Caki2 (cell line): ENCODE measurements at places on chromosomes 12 and 14. TPM values are rescaled to one million over a fixed set of nuclear protein-coding genes. Genes with fewer than 3 reads are reported as not detected.

DNA sequence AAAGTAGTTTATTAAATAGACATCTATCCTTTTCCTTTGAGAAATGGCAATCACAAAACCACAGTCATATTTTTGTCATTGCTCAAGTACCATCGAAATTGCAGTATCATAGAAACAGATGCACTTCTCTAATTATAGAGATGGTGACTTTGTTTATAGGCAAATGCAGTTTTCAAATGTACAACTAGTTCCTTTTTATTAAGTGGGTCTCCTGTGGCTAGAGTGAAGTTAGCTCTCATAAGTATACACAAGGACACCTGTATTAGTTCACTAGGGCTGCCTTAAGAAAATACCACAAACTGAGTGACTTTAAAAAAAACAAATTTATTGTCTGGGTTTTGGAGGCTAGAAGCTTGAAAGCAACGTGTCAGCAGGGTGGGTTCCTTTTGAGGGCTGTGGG, 62.8 kb downstream of the OTOGL start:
- no peak for DNase-seq

GRCh38 chr12:118288174-118288573, 84.5 kb downstream of the TAOK3 start:
- no peak for DNase-seq

GRCh38 chr12:53989227-53990113, 4.5 kb downstream of the HOXC10 start:
- no peak for DNase-seq

The CPNE6 gene
- 0.07 TPM in 1 of 2 replicates, not detected in the other for total RNA-seq

DNA sequence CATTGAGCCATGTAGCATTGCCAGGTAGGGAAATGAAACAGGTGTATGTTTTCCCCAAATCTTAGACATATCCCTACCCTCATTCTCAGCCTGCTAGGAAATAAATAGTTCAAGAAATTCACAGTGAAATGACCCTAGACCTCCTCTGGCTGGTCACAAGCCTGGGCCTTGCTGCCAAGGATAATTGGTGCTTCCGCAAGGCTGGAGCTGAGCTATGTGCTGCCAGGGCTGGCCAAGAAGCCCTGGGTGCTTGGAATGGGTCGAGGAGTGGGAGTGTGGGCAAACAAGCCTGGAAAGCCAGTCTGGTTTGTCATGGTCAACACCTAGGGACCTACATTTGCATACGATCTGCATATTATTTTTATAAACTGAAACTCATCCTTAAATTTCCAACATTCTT, 31.3 kb upstream of the SLC10A1 start:
- DNase-seq: no peak

GRCh38 chr14:100713705-100714104, 13.0 kb upstream of the DLK1 start:
- DNase-seq: no peak

DNA sequence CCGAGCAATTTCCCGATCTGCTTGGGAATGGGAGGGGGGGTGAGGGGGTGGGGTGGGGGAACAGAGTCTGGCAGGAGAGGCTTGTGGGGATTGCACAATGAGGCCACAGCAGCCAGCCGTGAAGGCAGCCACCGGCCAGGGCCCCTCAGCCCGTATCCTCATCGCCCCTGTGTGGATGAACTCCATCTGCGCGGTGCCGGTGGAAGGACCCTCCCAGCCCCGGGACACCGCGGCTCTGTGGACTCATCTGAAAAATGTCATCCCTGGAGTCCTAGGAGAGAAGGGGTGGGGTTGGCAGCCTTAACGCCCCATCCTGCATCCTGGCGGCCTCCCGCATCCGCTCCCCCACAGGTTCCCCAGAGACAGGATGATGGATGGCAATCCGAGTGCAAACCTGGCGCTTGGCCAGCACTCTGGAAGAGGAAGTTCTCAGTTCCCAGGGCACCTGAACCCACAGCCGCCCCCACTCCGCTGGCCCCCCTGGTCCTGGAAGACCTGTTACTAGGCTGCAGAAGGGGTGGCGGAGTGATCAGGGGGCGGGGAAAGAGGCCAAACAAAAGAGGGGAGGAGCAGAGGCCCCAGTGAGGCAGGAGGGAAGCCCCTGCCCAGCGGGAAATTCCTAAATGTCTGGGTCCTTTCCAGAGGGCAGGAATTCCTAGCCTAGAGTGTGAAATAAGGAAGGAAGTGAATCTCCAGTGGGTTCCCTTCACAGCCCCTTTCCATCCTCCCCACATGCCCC, 1.2 kb upstream of the TNFAIP2 start:
- DNase-seq: peak; percentile 96

DNA sequence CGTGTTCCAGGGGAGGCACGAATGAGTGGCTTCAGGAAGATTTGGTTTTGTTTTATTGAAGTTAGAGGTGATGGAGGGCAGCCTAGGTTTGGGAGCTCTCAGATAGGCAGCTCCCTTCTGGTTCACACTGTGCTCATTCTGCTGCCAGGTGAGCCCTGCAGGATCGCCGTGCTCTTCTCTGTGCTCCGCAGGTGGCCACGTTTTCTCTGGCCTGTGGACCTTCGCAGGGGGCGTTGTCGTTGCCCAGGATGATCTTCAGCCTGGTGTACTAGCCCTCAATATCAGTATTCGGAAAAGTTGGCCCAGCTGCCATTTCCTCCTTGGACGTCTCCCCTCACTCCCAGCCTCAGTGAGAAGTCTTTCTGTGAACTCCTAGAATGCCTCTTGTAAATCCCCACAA, 69.5 kb downstream of the PELI2 start:
- DNase-seq: no peak

DNA sequence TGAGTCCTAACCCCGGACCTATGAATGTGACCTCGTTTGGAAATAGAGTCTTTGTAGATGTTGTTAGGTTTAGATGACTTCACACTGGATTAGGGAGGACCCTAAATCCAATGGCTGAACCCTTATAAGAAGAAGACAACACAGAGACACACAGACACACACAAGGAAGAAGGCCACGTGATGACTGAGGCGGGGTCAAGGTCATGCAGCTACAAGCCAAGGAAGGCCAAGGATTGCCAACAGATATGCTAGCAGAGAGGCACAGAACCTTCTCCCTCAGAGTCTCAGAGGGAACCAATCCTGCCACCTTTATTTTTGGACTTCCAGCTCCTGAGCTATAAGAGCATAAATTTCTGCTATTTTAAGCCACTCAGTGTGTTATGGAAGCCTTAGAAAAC, 31.8 kb downstream of the LTBP2 start:
- no peak for DNase-seq

The KRT6C gene
- not detected in 2 replicates for total RNA-seq

DNA sequence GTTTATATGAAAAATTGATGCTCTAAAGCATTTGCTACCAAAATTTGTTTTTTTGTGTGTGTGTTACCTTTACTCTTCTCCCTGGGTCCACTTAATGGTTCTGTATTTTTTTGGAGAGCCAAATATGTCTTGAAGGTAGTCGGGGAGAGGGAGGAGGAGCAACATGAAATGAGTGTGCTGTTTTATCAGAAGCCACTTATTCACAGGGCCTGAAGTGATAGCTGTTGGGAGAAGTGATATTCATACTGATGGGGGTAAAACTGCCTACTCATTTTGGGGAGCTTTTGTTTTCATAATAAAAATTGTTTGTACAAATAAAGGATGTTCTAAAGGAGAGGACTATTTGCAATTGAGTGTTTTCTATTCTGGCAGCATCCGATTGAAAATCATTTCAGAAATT, 29.2 kb downstream of the CRADD start:
- DNase-seq: no peak
